ENCODE measurements at places on chromosomes 12 and 14.

GRCh38 chr12:60194678-60195077, 598.8 kb downstream of the SLC16A7 start:
- no peak for DNase-seq

- DNase-seq = no peak
Observed at GRCh38 chr12:9669534-9669933, at the start of gene CLEC2D. Gene CLEC2D, plus strand, starts transcription at chr12:9669713. Its CDS starts 22 bp downstream, at chr12:9669735.

- DNase-seq = no peak
Observed at GRCh38 chr14:38038986-38039385, 168.7 kb upstream of the SSTR1 start.

GRCh38 chr14:64773046-64773445, 68.8 kb downstream of the PLEKHG3 start:
- DNase-seq = no peak

GRCh38 chr14:62097824-62098223, 335.6 kb downstream of the SNAPC1 start:
- no peak for DNase-seq

DNA sequence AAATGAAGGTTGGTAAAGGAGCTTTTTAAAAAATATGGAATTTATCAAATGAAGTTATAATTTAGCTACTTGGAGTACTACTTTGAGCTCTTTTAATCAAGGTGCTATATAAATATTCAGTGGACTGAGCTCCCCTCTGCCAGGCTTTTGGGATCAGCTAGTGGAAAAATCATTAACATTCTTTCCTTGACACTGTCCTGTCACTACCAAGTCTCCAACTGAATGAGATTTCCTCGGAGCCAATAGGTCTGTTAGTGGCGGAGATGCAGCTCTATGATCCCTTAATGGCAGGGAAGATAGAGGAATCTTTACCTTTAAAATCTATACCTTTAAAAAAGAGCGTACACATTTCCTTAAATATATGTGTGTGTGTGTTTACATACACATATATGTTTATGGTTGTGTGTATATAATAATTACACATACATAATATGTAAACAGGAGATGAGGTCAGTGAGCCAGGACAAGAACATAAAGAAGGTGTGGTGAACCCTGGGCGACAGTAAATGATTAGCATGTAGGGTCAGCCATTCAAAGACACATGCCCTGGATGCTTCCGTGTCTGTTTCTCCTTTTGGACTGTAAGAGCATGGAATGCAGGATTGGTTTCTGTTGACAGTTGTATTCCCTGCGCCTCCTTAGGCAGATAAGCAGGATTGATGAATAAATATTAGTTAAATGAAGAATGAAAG, 47.7 kb upstream of the ATP2A2 start:
- DNase-seq = no peak

DNA sequence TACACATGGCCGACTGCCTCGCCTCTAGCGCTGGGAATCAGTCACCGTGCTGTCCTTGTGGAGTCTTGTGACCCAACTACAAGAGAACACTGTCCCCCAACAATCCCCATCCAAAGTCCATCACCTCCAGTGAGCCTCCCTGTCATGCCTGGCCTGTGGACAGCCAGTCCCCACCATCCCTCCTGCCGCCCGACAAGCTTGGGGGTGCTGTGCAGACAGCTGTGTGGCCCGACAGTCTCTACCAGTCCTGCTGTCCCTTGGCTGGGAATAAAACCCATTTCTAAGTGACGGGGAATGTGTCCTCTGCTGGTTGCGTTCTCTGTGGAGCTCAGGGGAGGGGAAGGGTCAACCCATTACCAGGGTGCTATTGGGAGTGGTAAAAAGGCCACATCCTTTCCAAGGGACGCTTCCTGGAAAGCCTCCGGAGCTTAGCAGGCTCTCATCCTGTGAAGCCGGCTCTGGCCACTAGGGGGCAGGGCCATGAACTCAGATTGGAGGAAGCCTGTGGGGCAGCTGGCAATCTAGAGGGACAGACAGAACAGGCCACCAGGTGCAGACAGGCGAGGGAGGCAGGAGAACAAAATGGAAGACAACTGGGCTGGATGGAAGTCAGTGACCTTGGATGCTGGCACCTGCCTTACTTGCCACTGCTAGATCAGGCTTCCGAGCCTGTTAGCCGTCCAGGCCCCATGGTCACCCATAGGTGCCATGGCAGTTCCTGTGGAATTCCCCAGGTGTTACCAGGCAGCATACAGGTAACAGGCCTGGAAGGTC, 12.0 kb upstream of the BLTP3B start:
- DNase-seq = peak; percentile 75

DNA sequence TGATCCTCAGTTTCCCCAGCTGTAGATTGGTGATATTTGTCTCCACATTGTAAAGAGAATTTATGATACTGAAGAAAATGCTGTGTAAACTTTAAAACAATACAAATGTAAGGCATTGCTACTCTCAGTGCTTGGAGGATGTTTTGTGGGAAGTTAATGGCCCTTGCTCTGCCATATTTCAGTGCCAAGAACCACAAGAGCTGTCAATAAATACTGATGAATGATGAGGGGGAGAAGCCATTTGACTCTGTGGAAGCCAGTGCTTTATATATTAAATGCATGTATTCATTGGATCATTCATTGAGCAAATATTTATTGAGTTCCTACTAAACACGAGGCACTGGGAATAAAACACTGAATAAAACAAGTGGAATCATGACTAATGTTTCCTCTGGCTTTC, 30.8 kb downstream of the CACNA1C start:
- no peak for DNase-seq

DNA sequence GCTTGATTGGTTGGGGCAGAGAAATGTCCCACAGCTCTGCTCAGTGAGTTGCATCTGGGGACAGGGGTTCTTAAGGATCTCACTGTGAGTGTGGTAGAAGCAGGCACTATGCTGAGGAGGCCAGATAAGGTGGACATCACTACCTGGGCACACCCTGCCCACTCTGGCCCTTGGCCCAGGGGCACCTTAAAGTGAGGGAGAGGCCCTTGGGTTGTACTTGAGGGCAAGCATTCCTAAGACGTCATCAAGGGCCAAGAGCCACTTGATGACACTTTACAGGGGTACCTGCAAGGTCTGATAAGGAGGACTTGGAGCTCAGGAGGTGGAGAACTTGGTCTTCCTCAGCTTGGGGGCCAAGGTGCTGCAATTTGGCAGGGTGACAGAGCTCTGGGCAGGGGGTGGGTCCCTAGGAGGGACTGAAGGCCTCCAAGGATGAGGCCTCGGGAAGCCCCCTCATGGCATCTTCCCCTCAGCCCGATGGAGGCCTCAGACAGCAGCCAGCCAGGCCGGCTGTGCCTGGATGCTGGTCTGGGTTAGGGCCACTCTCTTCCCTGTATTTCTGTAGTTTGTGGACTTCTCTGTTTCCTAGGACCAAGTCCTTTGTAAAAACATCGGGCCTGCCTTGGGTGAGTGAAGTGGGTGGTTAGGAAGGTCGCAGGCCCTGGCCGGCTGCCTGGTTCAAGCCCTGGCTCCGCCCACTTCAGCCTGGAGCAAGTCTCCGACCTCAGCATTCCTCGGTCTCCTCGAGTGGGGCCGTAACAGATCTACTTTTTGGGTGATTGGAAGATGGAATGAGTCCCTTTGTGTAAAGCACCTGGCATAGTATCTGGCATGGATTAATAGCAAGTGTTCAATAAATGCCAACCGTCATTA, 24.8 kb downstream of the GPR68 start:
- no peak for DNase-seq

DNA sequence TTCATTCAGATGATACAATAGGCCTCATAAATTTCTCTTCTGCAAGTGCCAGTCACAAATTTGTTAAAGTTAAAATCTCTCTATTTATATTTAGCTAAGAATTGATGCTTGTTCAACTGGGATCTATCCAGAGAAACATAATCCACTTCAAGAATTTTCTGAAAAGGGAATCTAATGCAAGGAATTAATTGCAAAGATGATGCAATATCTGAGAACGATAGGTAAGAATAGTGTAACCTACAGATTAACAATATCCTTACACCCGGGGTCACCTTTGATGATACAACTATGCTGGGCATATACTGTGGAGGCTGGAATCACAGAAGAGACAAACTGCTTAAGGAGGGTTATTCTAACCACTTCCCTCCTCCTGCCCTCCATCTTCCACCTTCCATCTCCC, 295.1 kb downstream of the FOXG1 start:
- no peak for DNase-seq

DNA sequence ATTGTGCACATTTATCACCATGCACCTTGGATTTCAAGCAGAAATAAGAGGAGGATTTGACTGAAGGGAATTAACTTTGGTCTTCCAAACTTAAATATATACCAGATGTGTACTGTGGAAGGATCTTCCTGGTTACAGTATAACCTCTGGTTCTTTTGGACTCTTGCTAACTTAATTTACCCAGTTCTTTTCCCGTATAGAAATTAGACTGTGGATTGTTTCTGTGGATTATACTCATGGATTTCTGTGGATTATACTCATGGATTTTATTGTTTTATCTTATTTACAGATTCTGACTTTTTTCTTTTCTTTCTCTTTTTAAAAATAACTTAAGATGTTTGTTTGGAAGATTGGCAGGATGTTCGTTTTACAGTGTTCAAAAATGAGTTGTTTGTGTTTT, 215.3 kb downstream of the RAD51B start:
- no peak for DNase-seq

DNA sequence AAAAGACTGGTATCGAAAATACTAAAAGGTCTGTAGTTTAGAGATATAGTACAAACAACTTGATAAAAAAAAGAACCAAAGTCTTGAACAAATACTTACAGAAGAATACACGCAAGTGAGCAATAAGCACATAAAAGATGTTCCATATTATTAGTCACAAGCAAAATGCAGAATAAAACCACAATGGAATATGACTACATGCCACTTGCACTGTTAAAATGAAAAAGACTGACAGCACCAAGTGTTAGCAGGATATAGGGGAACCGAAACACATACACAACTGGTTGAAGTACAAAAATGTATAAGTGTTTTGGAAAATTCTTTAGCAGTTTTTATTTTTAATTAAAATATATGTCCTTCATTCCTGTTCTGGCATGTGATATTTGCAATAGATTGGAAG, 3.6 kb downstream of the CLEC2A start:
- DNase-seq = no peak

DNA sequence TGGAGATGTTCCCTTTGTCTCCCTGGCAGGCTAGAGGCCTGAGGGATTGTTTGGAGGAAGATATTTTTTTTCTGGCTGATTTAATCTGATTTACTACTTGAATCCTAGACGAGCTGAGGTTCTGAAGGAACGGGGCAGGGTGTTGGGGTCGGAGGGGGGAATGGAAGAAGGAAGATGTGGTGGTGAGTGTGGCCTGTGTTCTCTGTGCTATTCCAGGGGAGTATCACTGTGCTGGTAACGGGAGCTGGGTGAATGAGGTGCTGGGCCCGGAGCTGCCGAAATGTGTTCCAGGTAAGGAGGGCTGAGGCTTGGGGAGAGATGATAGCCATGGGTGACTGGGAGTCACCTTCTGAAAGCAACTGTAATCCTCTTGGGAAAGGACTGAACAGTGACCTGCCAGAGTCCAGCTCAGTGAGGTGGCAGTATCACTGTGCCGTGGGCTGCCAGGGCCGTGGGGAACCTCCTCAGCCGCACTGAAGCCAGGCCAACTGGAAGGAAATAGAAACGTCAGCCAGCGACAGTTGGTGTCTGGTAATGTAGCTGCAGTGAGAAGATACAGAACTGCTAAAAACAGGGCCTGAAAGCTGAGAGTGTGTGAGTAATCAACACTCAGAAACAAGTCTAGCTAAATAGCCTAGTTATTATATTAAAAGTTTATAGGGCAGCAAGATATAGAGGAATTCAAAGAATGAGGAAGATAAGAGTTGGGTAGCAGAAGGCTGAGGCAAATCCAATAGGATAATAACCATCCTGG, 7.9 kb downstream of the C1S start:
- no peak for DNase-seq

DNA sequence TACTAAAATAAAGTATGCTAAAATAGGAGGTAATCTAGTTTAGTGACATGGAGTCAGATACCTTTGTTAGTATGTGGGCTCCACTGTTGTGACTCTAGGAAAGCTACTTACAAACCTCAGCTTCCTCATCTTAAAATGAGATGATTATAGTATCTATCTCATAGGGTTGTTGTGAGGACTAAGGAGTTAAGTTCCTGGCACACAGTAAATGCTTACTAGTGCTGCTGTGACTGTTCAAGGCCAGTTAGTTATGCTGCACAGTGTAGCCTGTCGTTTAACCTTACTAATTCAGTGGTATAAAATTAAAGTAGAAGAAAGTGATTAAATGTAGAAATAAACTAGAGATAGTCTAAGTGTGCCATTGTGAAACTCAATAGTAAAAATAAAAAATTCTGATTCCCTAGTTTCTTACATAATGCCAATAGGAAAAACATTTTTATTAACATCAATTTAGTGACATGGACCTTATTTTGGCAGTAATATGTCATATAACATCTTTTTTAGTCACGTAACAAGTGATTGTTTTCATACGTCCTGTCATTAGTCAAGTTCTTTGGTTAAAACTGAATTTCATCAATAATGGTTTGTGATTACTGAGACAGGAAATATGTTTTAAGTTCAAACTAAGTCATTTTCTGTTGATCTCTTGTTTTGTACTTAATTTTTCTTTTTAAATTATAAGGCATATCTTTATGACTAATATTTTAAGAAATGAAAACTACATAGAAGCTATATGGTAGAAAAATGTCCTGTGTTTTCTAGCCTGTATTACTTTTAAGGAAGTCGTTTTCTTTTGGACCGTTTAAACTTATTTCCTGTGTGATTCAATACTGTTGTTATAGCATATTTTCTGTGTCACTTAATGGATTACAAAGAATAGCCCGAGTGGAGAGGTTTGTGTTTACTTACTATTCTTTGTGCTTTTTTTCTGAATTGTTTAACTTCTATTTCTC, 74.0 kb downstream of the PCNX1 start:
- DNase-seq = no peak

DNA sequence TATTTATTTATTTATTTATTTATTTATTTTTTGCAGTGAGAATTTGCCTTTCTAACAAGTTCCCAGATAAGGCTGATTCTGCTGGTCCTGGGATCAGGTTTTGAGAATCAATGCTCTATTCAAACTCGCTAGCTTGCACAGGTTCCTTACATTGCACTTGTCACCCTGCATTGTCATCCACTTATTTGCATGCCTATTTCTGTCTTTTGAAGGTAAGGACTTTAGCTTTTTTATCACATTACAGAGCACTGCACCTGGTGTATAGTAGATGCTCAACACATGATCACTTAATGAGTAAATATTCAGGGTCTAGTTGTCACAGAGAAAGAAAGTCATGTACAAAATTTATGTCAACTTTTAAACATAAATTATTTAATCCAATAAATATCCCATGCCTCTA, 219.7 kb upstream of the BTG1 start:
- DNase-seq = no peak

- DNase-seq = peak; percentile 60
Observed at GRCh38 chr14:69685218-69685616, 73.8 kb downstream of the SUSD6 start.

DNA sequence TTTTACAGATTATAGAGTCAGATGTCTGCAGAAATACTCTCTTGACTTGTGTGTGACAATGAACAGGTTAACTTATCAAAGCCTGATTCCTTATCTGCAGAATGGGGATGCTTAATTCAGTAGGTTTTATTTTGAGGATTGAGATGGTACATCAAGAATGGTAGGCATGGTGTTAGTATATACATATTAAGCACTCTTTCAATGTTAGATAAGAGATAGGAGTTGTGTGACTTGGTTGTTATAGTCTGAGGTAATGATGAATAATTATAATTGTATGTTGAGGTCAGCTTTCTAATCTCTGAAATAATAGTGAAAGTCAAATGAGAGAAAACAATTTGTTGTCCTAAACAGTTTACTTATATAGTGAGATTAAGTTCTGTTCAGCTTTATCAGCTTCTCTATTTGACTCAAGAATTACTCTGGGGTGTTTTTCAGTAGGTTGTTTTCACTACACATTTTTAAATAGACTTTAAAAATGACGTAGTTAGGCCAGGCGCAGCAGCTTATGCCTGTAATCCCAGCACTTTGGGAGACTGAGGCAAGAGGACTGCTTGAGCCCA, 11.9 kb downstream of the PALS1 start:
- no peak for DNase-seq
